ENCODE measurements at places on chromosomes 11 and 22.

DNA sequence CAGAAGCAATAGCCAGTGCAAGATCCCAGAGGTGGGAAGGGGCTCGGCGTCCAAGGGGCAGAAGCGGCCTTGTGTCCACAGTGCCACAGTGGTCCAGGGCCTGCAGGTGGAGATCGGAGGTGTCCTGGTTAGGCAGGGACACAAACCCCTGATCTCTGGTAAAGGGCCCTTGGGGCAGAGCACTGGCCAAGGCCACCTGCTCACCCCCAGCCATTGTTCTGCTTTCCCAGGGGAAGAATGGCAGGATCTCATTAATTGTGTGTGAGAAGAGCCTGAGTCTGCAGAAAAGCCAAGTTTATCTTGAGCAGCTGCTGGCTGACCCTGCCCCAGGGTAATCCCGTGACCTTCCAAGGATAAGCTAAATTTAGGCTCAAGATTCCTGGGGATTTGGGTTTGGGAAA, 3.1 kb upstream of the CLDN5 start:
- DNase-seq, result no peak

GRCh38 chr11:126438272-126438671, 82.8 kb downstream of the ST3GAL4 start:
- no peak for DNase-seq

DNA sequence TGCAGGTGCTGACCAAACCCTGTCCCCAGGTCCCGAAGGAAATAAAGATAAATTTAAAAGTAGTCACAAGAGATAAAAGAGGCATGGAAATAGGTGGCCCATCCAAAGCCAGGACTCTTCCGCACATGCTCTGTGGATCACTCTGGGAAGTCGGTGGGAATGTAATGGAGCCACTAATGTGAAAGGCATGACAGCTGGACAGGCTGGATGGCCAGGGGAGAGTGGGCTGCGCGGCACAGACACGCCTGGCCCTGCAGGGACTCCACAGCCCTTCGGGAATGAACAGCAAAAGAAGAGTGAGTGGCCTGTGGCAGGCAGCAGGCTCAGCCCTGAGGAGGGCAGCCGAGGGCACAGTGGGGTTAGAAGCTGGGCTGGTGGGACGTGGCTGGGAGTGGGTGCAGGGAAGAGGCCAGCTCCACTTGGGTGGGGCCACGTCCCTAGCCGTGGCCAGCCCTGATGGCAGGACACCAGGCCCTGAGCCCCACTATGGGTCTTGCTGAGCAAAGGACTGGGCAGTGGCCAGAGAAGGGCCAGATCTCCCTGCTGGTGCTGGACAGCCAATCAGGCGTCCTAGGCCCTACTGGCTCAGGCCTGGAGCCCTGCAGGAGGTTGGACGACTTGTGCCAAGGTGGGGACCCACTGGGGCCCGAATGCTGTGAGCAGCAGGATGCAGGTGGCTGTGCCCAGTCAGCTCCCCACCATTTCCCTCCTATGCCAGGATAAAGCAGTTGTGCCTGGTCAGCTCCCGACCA, 31.3 kb upstream of the GNB1L start:
- no peak for DNase-seq

- no peak for DNase-seq
Measured at GRCh38 chr11:116173506-116173905, 599.3 kb downstream of the BUD13 start.

DNA sequence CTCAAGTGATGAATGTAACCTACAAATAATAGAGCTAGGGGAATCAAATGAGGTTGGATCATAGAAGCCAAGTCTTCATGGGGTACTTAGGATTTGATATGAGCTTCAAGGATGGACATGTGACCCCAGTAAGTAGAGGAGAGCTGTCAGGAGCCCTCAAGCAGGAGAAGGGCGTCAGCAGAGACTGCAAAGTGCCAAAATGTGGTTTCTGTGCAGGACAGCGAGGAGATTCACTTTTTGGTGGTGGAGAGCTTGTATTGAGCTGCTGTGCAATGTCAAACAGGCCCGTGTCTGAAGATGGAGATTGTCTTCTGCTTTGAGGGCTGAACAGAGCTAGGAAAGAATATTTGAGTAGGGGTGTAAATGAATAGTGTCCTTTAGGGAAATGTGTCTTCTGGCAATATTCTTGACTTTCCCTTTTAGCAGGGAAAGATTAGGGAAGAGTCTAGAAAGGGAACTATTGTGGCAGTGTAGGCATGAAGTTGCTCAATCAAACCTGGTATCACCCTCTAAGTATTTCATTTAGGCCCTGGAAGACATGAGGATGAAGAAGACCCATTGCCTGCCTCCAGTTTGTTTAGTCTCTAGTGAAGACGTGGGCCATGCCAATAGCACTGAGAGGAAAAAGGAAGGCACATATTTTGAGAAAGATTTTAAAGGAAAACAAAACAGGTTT, 31.2 kb upstream of the SORL1-AS1 start:
- no peak for DNase-seq

GRCh38 chr11:113474362-113475159, 637 bp downstream of the DRD2 start:
- peak; percentile 82 for DNase-seq

DNA sequence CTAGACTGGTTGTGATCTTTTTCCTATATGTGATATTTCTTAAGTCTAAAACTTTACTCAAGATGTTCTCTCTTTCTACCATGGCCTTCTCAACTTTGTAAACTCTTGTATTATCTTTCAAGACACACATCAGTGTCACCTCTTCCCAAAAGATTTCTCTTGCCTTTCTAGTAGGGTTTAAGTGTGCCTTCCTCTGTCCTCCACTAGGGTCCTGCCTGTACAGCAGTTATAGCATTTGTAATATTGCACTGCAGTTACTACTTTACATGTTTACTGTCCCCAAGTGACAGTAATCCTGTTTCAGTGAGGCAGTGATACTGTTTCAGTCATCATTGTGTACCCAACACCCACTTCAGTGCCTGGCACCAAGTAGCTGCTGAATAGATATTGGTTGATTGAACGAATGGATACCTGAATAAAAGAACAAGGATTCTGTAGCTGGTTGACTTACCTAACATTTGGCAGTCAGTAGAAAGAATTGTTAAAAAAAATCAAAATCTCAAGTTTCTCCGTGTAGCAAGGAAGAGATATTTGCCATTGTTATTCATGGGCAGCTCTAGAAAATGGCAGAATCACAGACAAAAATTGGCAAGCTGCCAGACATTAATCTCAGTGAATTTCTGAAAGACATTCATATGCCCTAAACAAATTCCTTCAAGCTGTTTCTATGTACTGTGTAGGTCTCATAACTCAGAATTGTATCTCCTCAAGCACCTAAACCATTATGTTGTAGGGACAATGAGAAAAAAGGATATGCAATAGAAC, 79.4 kb downstream of the RBMXL2 start:
- no peak for DNase-seq

GRCh38 chr11:130391711-130392110, 36.7 kb downstream of the ADAMTS8 start:
- no peak for DNase-seq

DNA sequence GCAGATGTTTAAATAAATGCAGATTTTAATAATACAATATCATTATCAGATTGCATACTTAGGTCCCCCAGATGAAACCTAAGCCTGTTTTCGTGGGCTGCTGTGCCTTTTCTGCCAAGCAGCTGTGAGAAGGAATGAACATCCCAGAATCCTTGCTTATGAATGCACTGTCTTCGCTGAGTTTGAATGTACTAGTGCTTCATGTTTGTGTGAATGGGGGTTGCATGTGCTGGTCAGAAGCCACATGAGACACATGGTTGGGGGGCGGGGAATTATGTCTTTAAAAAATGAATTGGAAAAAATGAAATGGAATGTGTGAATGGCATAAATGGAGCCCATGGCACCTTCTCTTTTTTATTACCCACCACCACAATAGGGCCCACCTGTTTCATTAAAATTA, 125.4 kb upstream of the HSD17B12 start:
- DNase-seq, result no peak

DNA sequence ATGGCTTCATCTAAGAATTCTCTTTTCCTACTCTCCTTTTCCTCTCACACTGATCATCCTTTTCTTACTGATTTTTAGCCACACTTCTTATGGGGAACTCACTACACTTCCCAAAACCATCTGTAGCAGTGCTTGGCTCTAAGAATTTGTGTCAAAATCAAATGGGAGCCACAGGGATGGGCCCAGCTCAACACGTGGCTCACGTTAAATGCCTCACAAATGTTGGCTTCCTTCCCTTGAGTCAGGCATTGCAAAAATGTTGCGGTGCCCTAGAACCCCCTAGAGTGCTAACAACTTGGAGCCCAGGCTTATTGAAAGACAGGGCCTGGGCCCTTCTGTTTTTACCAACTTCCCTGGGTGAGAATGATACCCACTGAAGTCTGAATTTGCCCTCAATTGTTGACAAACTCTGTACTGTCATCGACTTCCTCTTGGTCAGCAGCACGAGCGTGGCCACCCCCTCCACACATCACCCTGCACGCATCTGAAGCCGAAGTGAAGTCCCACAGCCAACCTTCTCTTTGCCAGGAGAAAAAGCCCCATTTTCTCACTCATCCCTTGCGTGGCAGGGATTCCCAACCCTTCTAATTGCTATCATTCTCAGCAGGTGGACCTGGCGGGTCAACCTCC, 69.7 kb downstream of the ELFN2 start:
- peak; percentile 40 for DNase-seq

- DNase-seq, result no peak
Measured at GRCh38 chr22:42792909-42793847, 63.9 kb downstream of the ARFGAP3 start.

DNA sequence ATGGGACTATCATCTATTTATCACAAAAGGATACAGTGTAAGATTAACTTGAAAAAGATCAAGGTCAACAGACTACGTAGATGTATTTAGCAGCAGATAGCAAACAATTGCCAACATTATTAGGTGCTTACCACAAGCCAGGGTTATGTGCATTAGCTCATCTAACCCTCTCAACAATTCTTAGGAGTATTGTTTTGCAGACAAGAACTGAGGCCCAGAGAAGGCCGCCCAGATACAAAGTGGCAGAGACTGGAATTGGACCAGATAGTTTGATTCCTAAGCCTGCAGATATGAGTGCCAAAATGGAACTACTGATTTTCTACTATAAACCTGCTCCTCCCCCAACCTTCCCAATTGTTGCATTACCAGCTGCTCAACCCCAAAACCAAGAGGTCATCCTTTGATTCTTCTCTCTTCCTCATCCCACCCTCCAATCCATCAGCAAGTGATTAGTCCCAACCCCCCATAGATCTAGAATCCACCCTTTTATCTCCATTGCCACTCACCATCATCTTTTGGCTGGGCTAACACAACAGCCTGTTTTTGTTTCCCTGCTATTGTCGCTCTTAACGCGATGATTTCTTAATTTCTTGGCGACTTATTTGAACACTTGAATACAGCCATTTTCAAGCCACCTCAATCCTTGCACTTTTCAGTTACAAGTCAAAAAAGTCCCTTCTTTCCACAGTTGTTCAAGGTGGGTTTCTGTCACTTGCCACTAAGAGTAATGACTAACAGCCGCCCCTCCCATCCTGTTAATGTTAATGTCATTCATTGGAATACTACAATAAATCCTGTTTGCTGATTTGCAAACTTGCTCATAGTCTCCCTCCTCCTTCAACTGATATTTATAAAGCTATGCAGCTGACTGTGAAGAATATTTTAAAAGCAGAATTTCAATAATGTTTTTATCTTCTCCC, 2.7 kb downstream of the TMEM123 start:
- DNase-seq, result no peak

DNA sequence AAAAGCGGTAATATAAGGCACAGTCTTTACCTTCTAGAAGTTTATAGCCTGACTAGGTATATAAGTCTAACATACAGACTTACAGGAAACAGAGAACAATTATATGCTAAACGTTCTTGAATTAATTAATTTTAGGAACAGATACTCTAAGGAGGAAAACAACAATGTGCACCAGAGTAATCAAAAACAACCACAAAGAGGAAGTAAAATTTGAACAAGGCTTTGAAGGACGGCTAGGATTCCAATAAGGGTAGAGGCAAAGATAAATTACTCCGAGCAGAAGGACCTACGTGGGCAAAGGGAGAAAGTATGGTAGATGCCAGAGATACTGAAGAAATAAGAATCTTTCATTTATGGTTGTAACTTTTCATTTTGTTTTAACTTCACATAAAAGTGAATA, 54.4 kb downstream of the ENTHD1 start:
- no peak for DNase-seq

DNA sequence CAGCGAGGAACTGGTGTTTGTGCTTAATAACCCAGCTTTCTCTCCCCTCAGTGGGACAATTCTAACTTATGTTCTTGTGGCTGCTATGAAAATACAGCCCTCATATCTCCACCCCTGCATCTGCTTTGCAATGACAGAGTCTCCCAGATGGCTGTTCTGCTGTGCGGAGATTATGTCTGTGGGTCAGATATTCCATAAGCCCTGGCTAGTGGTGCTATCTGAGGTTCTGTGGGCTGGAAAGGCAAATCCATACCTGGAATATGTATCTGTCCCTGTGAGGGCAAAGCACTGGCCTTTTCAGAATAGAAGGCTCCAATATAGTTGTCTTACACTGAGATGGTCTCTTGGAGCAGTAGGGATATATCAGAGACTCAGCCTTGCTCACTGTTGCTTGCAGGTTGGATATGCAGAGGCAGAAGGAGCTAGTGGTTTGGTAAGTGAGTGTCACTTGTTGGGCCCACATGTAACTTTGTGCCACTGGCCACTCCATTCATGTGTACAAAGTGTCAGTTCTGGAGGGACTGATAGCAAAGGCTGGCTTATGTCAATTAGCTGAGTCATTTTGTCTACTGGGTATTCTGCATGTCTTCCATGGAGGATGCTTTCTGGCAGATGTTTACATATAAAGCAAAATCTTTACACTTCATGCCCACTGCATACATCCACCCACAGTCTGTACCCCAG, 246.6 kb downstream of the FAM76B start:
- no peak for DNase-seq

GRCh38 chr11:96264364-96264763, 78.6 kb downstream of the MAML2 start:
- no peak for DNase-seq

DNA sequence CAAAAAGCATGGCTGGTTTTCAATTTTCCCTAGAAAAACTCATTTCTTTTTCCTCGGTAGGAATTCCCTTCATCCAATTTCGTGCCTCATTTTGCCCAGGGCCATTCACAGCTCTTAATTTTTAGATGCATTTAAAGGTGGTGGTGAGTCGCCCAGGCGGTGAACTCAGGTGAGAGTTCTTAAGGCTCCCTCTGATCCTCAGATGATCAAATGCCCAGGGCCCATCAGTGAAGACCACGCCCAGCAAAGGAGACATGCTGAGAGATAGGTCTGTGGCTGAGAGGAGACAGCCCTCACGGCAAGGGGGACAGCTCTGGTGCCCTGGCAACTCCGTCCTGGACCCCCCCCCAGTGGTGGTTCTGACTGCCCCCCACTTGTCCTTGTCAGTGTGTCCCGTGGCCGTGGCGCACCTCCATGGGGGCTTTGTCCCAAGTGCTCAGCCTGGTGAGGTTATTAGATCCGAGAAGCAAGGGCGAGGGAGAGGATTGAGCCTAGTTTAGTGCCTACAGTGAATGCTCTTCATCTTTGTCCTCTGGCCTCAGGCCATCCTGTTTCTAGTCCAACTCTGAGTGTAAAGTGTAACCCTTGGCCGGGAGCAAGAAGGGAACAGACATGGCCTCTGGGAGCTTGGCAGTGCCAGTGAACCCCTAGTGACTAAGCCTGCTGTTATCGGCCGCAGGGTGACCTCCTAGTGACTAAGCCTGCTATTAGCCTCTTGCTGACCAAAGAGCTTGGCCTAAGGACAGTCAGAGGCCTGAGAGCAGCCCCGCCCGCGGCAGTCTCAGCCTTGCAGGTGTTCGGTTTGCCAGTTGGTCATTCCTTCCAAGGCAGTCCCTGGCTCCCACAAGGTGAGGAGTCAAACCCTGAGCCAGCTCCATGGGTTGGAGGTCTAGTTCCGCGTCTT, 83.5 kb downstream of the CTTN start:
- no peak for DNase-seq
